ENCODE measurements at places on chromosomes 7 and 10. TPM values are rescaled to one million over a fixed set of nuclear protein-coding genes. Genes with fewer than 3 reads are reported as not detected.

GRCh38 chr7:135756191-135756590 is 7.6 kb upstream of the FAM180A start:
- no peak for DNase-seq

- no peak for DNase-seq
Measured at GRCh38 chr10:95758351-95759025, 2.5 kb downstream of the ENTPD1 start.

- DNase-seq: no peak
Measured at GRCh38 chr7:43364391-43364790, 218.5 kb upstream of the STK17A start.

- DNase-seq: no peak
Measured at GRCh38 chr7:72278550-72278949, 133.6 kb downstream of the CALN1 start.

GRCh38 chr10:28256776-28257175 is 46.1 kb downstream of the MPP7 start:
- DNase-seq: no peak

DNA sequence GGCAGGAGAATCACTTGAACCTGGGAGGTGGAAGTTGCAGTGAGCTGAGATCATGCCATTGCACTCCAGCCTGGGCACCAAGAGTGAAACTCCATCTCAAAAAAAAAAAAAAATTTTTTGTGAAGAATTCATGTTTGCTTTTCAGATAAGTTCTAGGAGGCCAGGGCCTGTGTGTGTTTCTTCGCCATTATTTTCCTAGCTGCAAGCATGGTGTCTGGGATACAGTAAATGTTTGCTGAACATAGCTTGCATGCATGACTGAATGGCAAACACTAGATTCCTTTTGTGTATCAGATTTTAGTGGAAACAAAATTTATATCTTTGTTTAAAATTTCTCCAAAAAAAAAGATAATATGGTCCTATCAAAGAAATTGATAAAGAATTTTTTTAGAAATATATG is 9.7 kb upstream of the MACC1 start:
- no peak for DNase-seq

GRCh38 chr10:106424054-106424453 is 740.5 kb downstream of the SORCS1 start:
- DNase-seq: no peak

- no peak for DNase-seq
Measured at GRCh38 chr7:49790209-49790608, 16.8 kb downstream of the VWC2 start.

DNA sequence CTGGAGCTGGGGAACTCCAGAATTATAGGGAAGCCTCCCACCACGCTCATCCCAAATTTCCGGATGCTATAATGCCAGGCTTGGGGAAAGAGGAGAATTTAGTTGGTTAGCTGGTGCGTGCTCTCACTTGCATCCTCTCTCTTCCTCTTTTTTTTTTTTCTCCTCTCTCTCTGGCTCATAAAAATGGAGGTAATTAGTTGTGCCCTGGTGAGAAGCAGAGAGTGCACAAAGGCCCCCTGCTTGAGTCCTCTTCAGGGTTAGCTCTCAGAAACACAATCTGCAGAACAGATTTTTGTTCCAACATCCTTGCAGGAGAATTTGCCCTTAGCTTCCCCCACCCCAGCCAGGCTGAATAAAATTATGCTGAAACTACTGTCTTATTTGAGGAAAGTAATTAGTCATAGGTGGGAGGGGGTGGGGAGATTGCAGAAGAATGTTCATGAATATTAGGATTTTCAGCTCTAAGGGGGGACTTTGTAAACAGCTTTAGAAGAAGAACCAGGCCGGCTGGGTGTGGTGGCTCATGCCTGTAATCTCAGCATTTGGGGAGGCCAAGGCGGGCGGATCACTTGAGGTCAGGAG is 7.6 kb downstream of the SERPINE1 start:
- no peak for DNase-seq

DNA sequence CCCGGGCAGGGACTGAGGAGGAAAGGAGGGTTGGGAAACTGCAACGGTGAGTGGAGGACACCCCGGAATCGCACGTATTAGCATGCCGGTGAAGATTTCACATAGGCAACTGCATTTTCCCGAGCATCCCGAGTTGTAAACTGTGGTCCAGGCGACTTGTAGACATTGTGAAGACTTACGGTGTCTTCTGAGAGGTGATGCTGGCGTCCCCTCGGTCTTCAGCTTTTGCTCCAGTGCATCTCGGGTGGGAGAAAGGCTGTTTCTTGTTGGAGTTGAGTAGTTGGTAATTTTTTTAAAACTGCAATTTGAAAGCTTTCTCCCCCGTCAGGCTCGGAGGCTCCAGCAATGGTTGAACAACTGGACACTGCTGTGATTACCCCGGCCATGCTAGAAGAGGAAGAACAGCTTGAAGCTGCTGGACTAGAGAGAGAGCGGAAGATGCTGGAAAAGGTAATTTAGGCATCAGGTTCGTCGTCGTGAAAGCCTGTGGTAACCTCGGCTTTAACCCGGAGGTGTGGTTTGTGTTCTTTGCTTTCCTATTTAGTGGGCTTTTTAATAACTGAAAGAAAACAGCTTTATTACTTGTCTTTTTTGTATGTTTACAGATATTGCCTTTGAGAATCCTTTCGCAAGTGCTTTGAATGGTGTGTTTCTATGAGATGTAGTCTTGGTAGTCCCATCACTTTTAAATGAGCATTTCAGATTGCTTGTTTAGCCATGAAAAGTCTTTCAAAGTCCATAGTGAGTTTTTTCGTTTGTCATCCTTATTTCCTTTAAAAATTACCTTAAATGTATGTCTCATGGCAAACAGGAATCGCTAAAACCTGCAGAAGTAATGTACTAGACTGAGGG is 687 bp downstream of the HELLS start:
- DNase-seq: peak; percentile 41

- DNase-seq: peak; percentile 60
Measured at GRCh38 chr10:47195274-47195885, 104.6 kb upstream of the GDF10 start.

- DNase-seq: peak; percentile 75
Measured at GRCh38 chr7:128697302-128697905, 25.3 kb downstream of the GARIN1A start.

The MKLN1 gene
- 77.0 TPM for total RNA-seq

The CACNB2 gene
- 2.8 TPM for total RNA-seq

The GBX1 gene
- not detected for total RNA-seq

The PON1 gene
- not detected for total RNA-seq

The BMPER gene
- total RNA-seq: 0.60 TPM

The GATA3 gene
- total RNA-seq: 23.5 TPM

The GRID2IP gene
- total RNA-seq: 0.76 TPM
